Stimulated activated CD8-positive, alpha-beta memory T cell treated with anti-CD3 and anti-CD28 coated beads, Interleukin-7, amount 100 ng/mL, for 1 hour (primary cell): ENCODE measurements at places on chromosomes 2 and 18.

- no peak for DNase-seq
Observed at GRCh38 chr18:73881396-73881917, 266.2 kb downstream of the FBXO15 start.

GRCh38 chr2:235000426-235001236 lies 48.8 kb downstream of the SH3BP4 start:
- DNase-seq = no peak

- no peak for DNase-seq
Observed at GRCh38 chr2:68692511-68692910, 42.1 kb upstream of the ARHGAP25 start.

DNA sequence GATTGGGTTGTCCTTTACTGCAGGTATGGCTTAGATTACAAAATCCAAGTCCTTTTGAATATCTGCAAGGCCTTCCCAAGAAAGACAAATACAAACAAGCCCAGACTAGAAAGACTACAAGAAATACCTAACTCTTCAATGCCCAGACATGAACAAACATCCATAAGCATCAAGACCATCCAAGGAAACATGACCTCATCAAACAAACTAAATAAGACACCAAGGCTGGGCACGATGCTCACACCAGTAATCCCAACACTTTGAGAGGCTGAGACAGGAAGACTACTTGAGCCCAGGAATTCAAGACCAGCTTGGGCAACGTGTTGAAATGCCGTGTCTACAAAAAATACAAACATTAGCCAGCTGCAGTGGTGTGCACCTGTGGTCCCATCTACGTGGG lies 31.7 kb downstream of the MAP4K3 start:
- DNase-seq = no peak

- DNase-seq = no peak
Observed at GRCh38 chr2:36663851-36664695, 32.4 kb upstream of the VIT start.

GRCh38 chr2:237404413-237404812 lies 9.6 kb downstream of the COL6A3 start:
- no peak for DNase-seq

DNA sequence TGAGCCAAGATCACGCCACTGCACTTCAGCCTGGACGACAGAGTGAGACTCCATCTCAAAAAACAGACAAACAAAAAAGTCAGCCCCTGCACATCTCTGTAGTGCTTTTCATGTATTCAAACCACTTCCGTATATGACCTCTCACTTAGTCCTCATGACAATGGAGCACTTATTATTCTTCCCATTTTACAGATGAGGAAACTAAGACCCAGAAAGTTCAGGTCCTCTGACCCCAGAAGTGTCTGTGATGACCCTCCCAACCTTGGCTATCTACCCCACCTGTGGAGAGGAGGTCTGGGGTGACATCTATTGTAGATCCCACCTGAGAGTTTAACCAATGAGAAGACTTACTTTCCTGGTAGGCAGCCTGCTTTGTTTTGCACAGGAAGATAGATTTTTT lies 21.6 kb upstream of the MAPRE3 start:
- DNase-seq = no peak
